ENCODE measurements at places on chromosomes 5 and 9. TPM values are rescaled to one million over a fixed set of nuclear protein-coding genes. Genes with fewer than 3 reads are reported as not detected.

The ZFP37 gene
- 0.98 TPM for total RNA-seq

The SVEP1 gene
- not detected for total RNA-seq

The APBA1 gene
- total RNA-seq, result 0.72 TPM

The ALAD gene
- 32.9 TPM for total RNA-seq

The TBCA gene
- total RNA-seq, result 161 TPM

The TEK gene
- total RNA-seq, result not detected

Data from activated naive CD4-positive, alpha-beta T cell treated with anti-CD3 and anti-CD28 coated beads, Interleukin-2, amount 10 ng/mL, durations not matched to agents 5 hours and 36 hours (primary cell).